ACHN (cell line): ENCODE measurements at places on chromosomes 11 and 22.

DNA sequence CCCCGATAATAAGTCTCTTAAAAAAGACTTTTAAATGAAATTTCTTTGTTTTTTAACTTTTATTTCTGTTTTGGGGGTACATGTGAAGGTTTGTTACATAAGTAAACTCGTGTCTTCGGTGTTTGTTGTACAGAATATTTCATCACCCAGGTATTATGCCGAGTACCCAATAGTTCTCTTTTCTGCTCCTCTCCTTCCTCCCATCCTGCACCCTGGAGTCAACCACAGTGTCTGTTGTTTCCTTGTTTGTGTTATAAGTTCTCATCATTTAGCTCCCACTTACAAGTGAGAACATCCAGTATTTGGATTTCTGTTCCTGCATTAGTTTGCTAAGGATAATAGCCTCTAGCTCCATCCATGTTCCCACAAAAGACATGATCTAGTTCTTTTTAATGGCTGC, 1.6 kb upstream of the GSTP1 start:
- DNase-seq: no peak

GRCh38 chr22:30541961-30542810, 4.4 kb downstream of the SEC14L6 start:
- peak; percentile 35 for DNase-seq

DNA sequence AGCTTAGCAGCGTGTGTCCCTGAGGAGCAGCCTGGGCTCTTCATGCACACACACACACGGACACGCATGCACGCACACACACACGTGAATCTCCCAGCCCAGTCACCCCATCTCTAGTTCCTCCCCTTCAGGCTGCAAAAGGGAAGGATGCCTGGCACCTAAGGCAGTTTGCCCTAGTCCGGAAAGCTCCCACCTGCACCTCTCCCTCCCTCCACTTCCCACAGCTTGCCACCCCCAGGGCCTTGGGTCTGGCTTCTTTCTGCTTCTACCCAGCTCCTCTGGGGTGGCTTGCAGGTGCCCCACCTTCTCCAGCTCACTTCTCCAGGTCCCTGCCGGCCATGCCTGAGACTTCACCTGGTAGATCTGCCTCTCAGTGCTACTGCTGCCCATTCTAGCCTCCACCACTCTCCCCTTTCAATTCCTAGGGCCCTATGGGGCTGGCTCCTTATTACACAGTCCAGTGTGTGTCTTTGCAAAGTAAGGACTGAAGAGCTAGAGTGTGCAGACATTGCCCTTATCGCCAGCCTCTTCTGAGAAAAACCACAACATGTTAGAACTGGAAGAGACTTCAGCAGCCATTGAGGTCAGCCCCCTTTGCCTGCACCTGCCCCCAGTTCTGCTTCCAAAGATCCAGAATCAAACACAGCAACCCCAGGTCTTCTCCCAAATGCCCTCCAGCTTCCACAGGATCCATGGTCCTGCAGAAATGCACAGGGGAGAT, 33.5 kb upstream of the CHST1 start:
- no peak for DNase-seq

- no peak for DNase-seq
Measured at GRCh38 chr11:19419021-19419750, 178.4 kb upstream of the E2F8 start.

DNA sequence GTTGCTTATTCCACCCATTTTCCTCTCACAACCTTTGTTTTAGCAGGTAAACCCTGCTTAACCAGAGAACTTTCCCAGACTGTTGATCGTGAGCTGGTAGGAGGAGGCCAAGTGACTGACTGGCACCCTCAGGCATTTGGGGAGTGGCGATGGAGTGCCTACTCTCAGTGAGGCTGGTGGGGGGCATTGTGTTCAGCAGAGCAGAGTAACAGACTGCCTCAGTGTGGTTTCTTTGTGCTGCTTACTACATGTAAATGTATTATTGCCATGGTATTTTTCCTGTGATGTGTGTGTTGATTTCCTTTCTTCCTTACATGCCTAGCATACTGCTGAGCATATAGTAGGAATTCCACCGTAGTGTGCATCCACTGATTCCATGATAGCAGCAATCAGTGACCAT, 2.6 kb downstream of the MARK2 start:
- peak; percentile 64 for DNase-seq

GRCh38 chr11:10301656-10302358, 3.1 kb upstream of the ADM start:
- peak; percentile 67 for DNase-seq
